A549 treated with CORT108297 at 1 μM for 4 hours (cell line): ENCODE measurements at places on chromosomes 1 and 21. TPM values are rescaled to one million over a fixed set of nuclear protein-coding genes. Genes with fewer than 3 reads are reported as not detected.

GNAI3 gene
- 4.5 to 5.8 TPM (median 5.0 TPM) in 5 replicates for total RNA-seq

TNFRSF8 gene
- 0.06 to 0.12 TPM (median 0.08 TPM) in 5 replicates for total RNA-seq

TMPRSS15 gene
- not detected in 5 replicates for total RNA-seq

CITED4 gene
- 40.2 to 90.2 TPM (median 73.5 TPM) in 5 replicates for total RNA-seq

PAFAH2 gene
- total RNA-seq, result 7.5 to 9.6 TPM (median 7.6 TPM) in 5 replicates
